ENCODE measurements at places on chromosomes 5 and 9.

GRCh38 chr5:148840531-148840930, 14.1 kb downstream of the ADRB2 start:
- no peak for DNase-seq

- DNase-seq = no peak
Measured at GRCh38 chr5:83672646-83673045, 48.0 kb downstream of the HAPLN1 start.

DNA sequence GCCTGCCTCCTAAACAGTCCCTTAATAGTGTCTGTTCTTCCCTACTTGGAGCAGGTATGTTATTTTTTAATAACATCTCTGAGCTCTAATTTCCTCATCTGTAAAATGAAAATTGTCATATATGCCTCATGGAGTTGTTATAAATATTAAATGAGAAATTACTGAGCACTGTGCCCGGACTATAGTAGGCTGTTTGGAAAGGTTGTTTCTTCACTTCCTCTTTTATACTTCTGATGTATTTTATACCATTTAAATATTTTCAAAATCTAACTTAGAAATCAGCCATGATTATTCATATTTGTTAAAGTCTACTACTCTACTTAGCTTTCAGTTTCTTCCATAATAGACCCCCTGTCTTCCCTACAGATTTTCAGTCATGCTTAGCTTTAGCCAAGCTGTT, 30.5 kb upstream of the HAPLN1 start:
- no peak for DNase-seq

DNA sequence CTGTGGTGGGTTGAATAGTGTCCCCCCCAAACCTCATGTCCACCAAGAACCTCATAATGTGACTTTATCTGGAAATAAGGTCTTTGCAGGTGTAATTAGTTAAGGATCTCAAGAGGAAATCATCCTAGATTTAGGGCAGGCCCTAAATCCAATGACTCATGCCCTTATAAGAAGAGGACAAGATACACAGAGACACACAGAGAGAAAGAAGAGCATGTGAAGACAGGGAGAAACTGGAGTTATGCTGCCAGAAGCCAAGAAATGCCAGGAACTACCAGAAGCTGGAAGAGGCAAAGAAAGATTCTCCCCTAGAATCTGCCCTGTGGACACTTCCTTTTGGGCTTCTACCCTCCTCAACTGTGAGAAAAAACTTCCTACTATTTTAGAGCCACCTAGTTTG, 8.8 kb downstream of the FAM13B start:
- no peak for DNase-seq

GRCh38 chr9:127586537-127586936, 25.5 kb upstream of the STXBP1 start:
- DNase-seq = peak; percentile 68

- DNase-seq = no peak
Measured at GRCh38 chr5:66903218-66903617, 293.4 kb downstream of the CD180 start.

All from DMS79 treated with DMSO at 0.1 percent for 48 hours (cell line).